Hypothalamus (tissue), 51 donors: ENCODE measurements at places on chromosomes 2 and 18.
A peak's percentile ranks its signal among the peaks of the same experiment; 100 is the strongest.

DNA sequence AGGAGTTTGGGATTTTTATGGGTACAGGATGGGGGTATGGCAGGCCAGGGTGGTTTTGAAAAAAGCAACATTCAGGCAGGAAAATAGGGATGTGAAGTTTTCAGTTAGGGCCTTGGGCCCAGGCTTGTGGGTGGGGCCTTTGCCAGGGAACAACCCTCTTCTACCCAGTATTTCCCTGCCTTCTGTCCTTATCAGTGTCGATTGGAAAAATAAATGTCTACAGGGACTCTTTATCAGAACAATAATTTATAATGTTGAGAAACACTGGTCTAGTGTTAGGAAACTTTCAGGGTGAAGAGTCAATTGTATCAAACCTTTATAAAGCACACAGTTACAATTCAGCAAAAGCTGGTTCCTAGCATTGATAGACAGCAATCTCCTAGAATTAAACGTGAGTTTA, 214.1 kb upstream of the NABP1 start:
- DNase-seq, result no peak

- DNase-seq, result no peak
Observed at GRCh38 chr2:68740400-68740914, 5.8 kb downstream of the ARHGAP25 start.

DNA sequence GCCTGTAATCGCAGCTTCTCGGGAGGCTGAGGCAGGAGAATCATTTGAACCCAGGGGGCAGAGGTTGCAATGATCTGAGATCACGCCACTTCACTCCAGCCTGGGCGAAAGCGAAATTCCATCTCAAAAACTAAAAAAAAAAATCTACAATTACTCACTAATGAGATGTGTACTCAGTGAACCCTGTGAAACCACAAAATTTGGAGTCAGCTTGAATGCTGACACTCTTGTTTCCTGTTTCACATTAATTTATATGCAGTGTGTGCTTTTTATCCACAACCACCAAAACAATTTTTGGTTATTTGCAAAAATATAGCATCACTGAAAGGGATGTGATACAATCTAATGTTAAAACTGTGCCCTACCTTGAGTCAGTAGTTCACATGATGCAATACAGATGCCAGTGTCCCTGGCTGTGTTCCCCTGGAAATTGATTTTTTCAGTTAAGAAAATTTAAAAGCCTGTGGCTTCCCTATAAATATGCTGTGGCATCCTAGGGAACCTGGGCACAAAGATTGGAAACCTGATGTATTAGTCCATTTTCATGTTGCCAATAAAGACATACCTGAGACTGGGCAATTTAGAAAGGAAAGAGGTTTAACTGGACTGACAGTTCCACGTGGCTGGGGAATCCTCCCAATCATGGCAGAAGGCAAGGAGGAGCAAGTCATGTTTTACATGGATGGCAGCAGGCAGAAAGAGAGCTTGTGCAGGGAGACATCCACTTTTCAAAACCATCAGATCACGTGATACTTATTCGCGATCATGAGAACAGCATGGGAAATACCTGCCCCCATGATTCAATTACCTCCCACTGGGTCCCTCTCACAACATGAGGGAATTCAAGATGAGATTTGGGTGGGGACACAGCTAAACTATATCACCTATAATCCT, 337.5 kb upstream of the NT5C1B start:
- DNase-seq, result no peak

- no peak for DNase-seq
Observed at GRCh38 chr2:172740856-172741255, 5.2 kb downstream of the RAPGEF4 start.

GRCh38 chr18:44495151-44495550, 185.5 kb upstream of the SETBP1 start:
- no peak for DNase-seq

- DNase-seq, result no peak
Observed at GRCh38 chr18:10033016-10033399, 119.2 kb downstream of the VAPA start.

DNA sequence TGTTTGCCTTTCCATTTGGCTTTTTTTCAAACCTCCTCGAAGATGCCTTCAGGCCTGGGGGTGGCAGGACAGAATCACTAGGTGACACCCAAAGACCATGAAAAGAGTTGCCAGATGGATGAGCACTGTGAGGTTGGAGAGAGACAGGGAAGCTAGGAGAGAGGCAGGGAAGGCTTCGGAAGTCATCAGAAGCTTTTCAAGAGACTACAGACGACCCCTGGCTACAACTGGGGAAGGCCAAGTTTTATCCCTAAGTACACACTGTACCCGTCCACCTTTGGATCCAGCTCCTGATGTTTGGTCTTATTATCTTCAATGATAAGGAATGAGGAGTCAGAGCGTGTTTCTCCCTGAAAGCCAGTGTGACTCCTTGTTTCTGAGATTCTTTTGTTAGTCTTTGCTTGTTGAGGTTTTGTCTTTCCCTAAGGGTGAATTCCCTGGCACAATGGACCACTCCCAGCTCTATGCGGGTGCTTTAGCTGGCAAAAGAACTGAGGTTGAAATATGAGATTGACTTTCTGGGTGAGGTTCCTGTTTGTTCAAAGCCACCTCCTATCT, 33.4 kb upstream of the SLC9A2 start:
- no peak for DNase-seq

- no peak for DNase-seq
Observed at GRCh38 chr2:198788676-198789075, 669.1 kb downstream of the SATB2 start.

DNA sequence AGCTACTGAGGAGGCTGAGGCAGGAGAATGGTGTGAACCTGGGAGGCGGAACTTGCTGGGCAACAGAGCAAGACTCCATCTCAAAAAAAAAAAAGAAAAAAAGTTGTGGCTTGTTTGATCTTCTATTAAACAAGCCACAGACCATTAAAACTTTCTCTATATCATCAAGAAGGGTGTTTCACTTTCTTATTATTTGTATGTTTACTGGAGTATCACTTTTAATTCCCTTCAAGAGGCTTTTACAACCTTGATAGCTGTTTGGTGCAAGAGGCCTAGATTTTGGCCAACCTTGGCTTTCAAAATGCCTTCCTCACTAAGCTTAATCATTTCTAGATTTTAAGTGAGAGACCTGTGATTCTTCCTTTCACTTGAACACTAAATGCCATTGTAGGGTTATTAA, 339.1 kb downstream of the TSN start:
- DNase-seq, result no peak

DNA sequence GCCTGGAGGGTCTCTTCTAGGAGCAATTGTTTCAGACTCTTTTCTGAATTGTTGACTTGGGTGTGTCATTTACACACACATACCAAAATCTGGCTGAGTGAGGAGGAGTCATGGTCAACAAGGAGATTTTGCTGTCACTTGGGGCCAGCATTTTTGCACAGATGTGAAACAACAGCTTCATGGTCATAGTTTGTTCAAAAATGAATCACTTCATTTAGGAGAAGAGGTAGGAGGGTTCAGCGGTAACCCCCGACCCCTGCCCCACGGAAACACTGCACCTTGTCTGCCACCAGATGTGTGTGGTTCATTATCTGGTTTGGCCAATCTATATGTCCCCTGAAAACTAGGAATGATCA, 42.2 kb downstream of the LBH start:
- DNase-seq, result no peak

DNA sequence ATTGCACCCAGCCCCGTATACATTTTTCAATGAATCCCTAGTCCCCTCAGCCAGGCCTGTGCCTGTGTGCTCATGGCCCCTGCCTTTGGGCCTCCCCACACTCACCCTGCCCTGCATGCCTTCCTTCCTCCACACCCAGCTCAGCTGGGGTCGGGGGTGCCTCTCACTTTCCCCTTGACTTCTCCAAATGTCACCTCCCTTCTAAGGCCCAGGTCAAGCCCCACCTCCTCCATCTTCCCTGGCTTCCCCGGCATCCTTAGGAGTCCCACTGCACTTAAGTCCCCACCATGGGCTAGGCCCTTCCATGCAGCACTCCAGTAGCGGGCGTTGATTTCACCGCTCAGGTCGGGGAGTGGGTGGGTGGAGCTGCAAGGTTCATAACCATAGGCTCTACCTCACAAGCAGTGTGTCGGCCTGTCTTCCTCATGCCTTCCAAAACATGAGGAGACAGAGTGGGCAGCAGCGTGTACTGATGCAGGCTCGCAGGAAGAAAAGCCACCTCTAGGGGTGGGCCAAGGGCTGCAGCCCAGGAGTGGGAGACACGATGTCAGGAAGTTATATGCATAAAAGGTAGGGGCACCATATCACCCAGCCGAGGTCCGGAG, 47.7 kb downstream of the DNMT3A start:
- no peak for DNase-seq

DNA sequence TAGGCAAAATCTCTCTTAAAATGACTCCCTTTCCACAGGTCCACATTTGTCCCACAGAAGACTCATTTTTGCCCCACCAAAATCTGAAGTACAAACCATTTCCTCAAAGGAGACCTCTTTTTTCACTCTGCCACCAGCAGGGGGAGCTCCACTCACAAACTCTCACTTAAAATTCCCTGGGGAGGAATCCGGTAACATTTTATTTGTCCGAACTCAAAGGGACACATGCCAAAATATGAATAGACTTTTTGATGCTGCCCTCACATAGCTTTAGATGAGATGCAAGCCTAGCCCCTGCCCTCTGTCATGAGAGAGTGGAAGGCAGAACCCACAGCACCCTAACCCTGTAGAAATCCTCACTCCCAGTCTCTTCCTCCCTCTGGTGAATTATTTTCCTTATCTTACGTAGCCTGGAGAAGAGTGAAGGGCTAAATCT, 57.1 kb downstream of the RMDN2 start:
- DNase-seq, result peak; percentile 51
